ENCODE measurements at places on chromosomes 1 and 21. TPM values are rescaled to one million over a fixed set of nuclear protein-coding genes. Genes with fewer than 3 reads are reported as not detected.

Gene C1orf87
- 0.68 TPM for total RNA-seq

Gene SLC2A5
- 5.7 TPM for total RNA-seq

Gene RGS1
- 693 TPM for total RNA-seq

Gene GPR37L1
- not detected for total RNA-seq

Gene CNIH4
- 27.7 TPM for total RNA-seq

Gene S100A1
- 9.3 TPM for total RNA-seq

Gene AMY1A
- total RNA-seq, result not detected

Gene LCE2A
- total RNA-seq, result not detected

Gene FCGR3A
- 21.1 TPM for total RNA-seq

Gene HSD3B1
- not detected for total RNA-seq

Gene FBXO42
- 23.8 TPM for total RNA-seq

Gene PGLYRP3
- not detected for total RNA-seq

Gene AZIN2
- total RNA-seq, result 1.5 TPM

Gene PRUNE1
- 16.5 TPM for total RNA-seq

Gene APCS
- not detected for total RNA-seq

Gene SLC22A15
- 24.5 TPM for total RNA-seq

Gene FOXO6
- not detected for total RNA-seq

Gene PIGM
- 4.3 TPM for total RNA-seq

Gene HSPA6
- total RNA-seq, result 10.2 TPM

Gene RAD54L
- 1.2 TPM for total RNA-seq

Gene HIVEP3
- total RNA-seq, result 9.6 TPM

Gene CLCA4
- not detected for total RNA-seq

Gene SLC30A2
- not detected for total RNA-seq

Gene TSPAN1
- total RNA-seq, result 3.1 TPM

Gene AMY1B
- not detected for total RNA-seq

Gene SH2D5
- total RNA-seq, result not detected

Gene C1QTNF12
- not detected for total RNA-seq

Gene JAM2
- total RNA-seq, result 4.4 TPM

Gene C21orf91
- total RNA-seq, result 6.0 TPM

Gene LCE1D
- not detected for total RNA-seq

Gene LENEP
- not detected for total RNA-seq

Gene KRTAP19-1
- total RNA-seq, result not detected

Gene LCE6A
- not detected for total RNA-seq

Gene TMEM82
- not detected for total RNA-seq

Gene CD84
- 67.0 TPM for total RNA-seq

Gene CLDN14
- total RNA-seq, result not detected

Gene THEM4
- 29.1 TPM for total RNA-seq
